ENCODE measurements at places on chromosomes 12 and 14.

GRCh38 chr14:104894331-104895206 is 29.5 kb downstream of the CEP170B start:
- DNase-seq: no peak

GRCh38 chr14:25557466-25557865 is 507.5 kb upstream of the STXBP6 start:
- no peak for DNase-seq

DNA sequence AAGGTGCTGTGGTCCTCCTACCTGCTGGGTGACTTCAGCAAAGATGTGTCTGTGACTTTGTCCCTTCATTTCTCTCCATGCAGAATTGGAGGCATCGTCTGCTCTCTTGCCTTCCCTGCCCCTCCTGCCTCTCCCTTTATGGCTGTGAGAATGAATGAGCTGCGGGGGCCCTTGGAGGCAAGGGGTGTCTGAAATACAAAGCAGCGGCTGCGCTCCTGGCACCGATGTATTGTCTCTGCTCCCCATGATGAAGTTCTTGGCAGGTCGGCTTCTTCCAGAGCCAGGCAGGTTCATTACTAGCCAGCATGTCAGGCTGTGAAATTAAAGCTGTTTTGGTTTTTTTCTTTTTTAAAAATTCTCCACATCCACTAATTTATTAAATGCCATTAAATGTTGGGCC is 194.5 kb downstream of the TSPAN9 start:
- no peak for DNase-seq

- no peak for DNase-seq
Observed at GRCh38 chr14:51087031-51087441, 7.9 kb downstream of the TRIM9 start.

DNA sequence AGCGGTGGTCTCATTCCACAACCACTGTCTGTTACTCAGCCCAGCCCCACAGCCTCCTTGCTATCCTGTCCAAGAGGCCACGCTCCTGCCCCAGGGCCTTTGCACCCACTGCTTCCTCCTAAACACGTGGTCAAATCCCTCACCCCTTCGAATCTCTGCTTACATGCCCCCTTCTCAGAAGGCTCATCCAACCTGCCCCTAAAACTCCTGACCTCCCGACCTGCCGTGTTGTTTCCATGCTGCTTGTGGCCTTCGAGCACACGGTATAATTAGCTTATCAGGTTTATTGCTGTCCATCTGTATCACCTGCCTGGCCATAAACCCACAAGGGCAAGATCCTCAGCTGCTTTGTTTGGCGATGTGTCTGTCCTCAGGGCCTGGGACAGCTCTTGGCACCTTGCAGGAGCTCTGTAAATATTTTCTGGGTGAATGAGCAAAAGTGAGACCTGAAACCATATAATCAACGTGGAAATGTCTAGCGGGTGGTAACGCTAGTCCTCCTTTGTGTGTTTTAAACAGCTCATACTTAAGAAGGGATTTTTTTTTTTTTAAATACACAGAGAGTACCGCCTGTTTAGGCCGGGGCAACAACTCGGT is 36.0 kb downstream of the SCARB1 start:
- DNase-seq: no peak

- DNase-seq: no peak
Observed at GRCh38 chr14:32940066-32940651, 1.5 kb downstream of the NPAS3 start.

DNA sequence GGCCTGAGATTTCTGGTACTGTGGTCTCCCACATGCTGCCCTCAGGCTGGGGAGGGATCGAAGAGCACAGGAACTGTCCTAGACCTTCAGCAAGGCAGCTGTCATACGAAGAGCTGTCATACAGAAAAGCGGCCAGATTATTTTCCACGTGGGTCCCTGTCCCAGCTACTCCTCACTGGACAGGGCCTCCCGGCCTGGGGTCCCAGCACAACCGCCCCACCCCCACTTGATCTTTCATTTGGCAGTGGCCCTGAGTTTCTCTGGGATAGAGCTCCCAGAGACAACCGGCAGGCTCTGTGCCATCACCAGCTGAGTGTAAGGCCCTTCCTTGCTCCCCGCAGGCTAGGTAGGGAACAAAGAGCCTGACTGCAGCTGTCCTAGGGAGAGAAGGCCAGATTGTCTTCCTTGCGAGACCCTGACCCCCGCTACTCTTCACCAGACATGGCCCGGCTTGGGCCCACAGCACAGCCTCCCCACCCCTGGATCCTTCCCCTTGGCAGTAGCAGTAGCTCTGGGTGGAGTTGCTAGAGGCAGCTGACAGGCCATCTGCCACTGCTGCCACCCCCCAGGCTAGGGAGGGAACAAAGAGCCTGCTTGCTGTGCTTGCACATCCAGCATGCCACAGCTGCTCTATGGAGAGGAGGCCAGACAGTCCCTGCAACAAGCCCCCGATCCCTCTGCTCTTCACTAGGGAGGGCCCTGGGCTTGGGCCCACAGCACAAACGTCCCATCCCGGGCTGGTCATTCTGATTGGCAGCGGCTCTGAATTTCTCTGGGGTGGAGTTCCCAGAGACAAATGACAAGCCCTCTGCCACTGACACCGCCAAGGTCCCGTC is 3.1 kb upstream of the OR4N2 start:
- DNase-seq: no peak

- DNase-seq: no peak
Observed at GRCh38 chr12:48454667-48455066, 17.7 kb upstream of the ANP32D start.

DNA sequence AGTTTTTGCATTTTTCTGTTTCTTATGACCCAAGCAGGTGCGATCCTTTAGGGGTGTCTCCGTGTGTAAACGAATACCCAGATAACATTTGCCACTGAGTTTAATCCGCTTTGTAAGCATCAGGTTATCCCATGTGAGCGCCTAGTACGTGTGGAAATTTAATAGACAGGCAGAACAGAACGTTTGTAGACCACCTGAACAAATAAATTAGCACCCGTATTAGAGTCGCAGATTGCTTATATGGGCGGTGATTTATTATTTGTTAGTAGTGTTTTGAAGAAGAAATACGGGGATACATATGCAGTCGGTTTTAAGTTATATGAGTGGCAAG is 325 bp downstream of the C12orf60 start:
- no peak for DNase-seq

DNA sequence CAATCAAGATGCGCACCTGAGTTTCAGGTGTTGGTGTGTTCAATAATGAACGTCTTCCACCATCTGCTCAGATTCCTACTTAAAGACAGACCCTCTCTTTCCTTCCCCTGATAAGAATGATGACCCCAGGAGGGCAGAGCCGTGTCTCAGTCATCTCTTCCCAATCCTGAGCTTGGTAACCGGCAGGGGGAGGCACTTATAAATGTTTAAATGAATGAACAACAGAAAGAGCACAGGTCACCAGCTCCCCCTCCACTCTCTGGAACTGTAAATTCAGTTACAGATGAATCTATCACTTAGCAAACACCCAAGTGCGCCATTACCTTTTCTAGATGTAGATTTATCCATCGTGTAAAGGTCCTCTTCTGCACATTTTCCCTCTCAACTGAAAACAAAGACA is 72.4 kb upstream of the DICER1 start:
- no peak for DNase-seq

- no peak for DNase-seq
Observed at GRCh38 chr12:93550748-93551611, 21.5 kb upstream of the SOCS2 start.
